IPS-NIHi11 (cell line): ENCODE measurements at places on chromosomes 5 and 9.

GRCh38 chr5:60797482-60798153, 46.5 kb downstream of the ELOVL7 start:
- no peak for DNase-seq

GRCh38 chr5:74529101-74529500, 111.4 kb downstream of the ENC1 start:
- DNase-seq: no peak

GRCh38 chr9:6552033-6552432, 93.5 kb downstream of the GLDC start:
- DNase-seq: no peak

DNA sequence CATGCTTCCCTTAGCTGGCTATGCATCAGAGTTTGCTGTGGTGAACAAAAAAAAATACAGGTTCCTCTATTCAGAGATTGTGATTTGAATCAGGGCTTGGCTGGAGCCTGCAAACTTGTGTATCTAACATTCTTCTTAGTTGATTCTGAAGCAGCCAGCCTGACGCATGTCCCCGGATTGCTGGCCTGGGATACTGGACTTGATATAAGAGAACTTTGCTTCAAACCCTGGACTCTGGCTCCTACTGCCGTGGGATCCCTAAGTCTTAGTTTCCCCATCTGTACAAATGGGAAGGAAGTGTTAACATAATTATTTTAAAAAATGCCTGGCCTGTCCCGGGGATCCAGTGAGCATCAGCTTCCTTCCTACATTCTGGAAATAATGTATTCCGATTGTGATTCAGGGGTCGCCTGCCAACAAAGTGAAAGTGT, 292.8 kb downstream of the ARHGEF28 start:
- DNase-seq: no peak

DNA sequence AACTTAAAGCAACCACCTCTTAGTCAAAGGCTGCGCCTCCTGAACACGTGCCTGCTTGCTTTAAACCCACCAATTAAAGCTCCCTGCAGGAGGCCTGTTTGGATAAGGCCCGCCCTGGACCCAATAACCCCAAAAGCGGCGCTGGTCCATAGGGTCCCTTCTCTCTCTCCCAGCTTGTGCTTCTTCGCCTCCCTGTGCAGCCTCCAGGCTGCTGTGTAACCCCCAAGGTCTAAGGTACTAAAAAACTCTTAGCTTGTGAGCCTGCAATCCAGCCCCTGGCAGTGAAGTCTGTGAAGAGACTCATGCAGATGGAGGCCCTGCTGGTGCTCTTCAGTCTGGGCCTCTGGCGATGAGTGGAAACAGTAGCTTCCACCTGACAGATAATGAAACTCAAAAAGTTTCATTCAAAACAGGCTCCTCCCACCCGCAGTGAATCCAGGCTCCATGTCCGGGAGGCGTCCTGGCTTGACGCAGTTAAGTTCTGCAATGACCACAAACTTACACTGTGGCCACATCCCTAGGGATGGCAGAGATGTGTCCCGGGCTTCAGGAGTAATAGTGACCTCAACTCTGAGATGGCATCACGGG, 97.3 kb downstream of the PRRT1B start:
- DNase-seq: no peak
